ENCODE measurements at places on chromosomes 1 and 21. TPM values are rescaled to one million over a fixed set of nuclear protein-coding genes. Genes with fewer than 3 reads are reported as not detected.

The IGFN1 gene
- 0.50 TPM for total RNA-seq

The DRAXIN gene
- total RNA-seq, result 0.03 TPM

GRCh38 chr21:32328595-32328994 is 29.9 kb downstream of the MRAP start:
- DNase-seq, result peak; percentile 11

DNA sequence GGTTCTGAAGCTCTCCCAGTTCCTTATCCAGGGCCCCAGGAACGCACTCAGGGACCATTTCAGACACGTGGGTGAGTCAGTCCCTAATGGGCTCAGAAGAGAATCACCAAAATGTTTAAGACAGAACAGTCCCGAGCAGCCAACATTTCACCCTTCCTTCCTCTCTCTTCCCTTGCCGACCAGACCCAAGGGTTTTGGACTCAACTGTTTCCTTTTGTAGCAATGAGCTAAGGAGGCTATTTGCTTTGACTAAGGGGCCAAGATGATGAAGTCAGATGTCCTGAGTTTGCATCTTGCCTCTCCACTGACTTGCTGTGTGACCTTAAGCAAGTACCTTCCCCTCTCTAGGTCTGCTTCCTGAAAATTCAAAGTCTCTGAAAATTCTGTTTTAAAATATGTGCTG is 472.3 kb upstream of the VAMP3 start:
- DNase-seq, result no peak

The TMEM82 gene
- not detected for total RNA-seq

DNA sequence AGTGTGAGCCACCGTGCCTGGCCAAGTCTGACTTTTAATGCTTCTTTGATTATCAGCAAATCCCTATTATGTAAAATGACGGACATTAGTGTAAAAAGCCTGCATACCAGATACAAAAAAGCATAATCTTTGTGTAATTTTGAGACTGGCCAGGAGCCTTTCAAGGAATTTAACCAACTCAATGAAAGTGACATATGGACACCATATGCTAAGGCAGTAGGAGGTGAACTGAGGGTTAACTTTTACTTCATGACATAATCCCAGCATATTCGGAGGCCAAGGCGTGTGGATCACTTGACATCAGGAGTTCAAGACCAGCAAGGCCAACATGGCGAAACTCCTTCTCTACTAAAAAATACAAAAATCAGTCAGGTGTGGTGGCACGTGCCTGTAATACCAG is 94.6 kb downstream of the EIF4G3 start:
- no peak for DNase-seq

- DNase-seq, result no peak
Measured at GRCh38 chr1:18731148-18731547, 100.5 kb downstream of the PAX7 start.

The PIGV gene
- 18.8 TPM for total RNA-seq

DNA sequence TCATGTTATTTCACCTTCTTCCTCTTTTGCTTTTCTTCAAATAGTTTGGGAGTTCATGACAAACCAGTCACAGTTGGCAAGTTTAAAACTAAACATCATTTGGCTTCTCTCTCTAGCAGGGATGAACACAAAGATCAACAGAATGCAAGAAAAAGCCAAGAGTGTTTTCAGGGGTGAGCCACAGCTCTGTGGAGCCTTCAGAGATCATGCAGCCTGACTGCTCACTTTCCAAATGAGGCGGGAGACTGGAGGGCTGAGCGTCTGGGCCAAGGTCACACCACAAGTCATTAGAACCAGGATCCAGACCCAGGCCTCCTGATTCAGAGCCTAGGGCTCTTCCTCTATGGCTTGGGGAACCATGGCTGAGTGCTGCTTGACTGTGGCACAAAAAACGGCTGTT is 2.7 kb downstream of the DPT start:
- no peak for DNase-seq

The OR10Z1 gene
- not detected for total RNA-seq

DNA sequence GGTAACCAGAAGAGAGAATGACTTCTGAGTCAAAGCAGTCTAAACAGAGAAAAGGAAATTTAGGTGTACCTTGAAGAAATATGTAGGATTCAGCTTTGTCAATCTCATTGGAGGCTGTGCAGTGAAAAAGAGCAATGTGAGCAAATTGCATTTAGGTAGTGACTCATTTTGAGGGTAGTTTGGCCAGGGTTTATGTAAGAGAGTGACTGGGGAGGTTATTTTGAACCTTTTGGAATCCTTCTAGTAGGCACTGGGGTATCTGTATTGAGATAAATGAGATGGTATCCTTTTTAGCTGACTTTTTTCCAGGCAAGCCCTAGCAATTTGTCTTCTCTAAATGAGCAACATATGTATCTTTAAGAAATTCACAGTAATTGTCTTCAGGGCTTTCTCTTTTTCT is 95.9 kb downstream of the DISP1 start:
- no peak for DNase-seq

DNA sequence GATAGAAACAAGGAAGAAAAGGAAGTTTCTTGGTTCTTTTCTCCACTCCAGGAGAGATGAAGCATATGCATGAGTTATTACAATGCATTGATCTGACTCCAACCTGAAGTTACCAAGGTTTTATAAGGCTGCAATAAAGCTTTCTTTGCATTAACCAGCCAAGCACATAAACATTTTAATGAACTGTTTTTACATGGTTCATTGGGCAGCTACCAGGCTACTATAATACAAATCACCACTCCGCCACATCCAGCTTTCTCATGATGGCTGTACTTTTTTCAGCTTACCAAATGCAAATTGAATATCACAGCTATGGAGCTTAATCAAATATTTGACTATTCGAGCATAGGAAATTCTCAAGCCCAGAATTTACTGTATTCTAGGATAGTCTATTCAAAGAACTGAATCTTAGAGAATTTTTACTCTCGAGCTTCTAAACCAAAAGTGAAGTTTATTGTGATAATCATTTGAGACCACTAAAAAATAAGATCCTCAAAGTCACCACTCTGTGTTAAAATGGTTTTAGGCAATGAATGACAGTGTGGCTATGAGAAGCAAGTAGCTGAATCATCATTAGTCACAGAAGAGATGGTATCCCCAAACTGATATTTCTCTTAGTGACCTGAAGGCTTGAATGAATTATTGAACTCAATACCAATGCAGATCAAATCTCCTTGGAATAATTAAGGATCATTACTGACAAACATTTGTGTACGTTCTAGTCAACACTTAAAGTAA is 58.6 kb upstream of the ZNF281 start:
- no peak for DNase-seq

DNA sequence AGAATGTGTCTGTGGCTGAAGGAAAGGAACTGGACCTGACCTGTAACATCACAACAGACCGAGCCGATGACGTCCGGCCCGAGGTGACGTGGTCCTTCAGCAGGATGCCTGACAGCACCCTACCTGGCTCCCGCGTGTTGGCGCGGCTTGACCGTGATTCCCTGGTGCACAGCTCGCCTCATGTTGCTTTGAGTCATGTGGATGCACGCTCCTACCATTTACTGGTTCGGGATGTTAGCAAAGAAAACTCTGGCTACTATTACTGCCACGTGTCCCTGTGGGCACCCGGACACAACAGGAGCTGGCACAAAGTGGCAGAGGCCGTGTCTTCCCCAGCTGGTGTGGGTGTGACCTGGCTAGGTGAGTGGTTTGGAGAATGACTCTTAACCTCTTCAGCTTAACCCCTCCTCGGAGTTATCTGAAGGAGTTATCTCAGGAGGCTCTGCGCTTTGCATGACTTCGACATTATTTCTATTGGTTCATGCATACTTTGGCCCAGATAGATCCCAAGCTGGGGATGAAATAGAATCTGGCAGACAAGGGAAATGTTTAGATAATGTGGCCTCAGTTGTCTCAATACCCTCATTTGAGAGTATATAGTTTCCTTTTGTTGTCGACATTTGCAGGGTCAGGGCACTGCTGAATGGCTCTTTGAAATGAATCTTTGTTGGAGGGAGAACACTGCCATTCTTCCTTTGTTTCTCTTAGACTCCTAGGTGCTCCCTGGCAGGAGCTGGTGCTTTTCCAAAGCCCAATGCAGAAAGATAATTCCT is 39.7 kb downstream of the PTGFRN start:
- DNase-seq, result peak; percentile 60

GRCh38 chr1:160410406-160411005 is 10.1 kb downstream of the VANGL2 start:
- no peak for DNase-seq

- no peak for DNase-seq
Measured at GRCh38 chr1:19433719-19433998, 51.7 kb downstream of the CAPZB start.

DNA sequence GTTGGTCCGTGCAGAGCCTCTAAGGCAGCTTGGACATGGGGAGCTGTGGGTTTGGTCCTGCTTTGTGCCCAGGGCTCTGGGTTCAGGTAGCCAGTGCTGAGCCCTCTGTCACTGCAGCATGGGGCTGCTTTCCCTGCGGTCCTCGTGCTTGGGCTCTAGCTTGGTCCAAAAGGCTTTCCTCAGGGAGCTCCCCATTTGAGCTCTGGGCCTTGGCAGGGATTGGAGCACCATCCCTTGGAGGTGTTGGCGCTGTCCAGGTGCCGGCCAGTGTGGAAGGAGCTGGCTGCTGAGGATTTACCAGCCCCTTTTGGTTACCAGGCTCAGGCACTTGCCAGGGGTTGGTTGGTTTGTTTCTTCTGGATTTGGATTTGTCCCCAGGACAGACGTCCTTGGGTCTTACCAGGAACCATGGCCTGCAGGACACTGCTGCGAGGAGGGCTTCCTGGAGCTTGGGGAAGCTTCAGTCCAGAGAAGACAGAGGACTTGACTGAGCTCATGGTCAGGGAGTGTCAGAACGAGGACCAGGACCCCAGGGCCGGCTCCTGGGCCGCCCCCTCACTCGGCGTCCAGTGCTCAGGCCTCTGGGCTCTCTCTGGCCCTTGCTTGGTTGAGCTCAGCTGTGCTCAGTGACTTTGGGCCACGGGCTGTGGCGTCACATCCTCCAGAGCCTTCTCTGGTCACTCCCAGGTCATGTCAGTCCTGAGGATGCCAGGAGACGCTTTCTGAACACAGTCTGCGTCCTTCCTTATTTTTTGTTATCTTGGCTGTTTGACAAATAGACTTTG is 224.7 kb downstream of the CAMTA1 start:
- no peak for DNase-seq

The ANKRD34A gene
- total RNA-seq, result 1.2 TPM

The CACNA1S gene
- total RNA-seq, result 0.05 TPM

The HSD3B2 gene
- total RNA-seq, result 1.1 TPM

The AMY1B gene
- not detected for total RNA-seq

- no peak for DNase-seq
Measured at GRCh38 chr21:26539566-26539965, 33.5 kb downstream of the CYYR1 start.

The PCP4L1 gene
- total RNA-seq, result not detected
